NCI-H510A treated with DMSO at 0.1 percent for 48 hours (cell line): ENCODE measurements at places on chromosomes 4 and X.

GRCh38 chr4:80334568-80334967 is 962 bp upstream of the CFAP299 start:
- DNase-seq = no peak

DNA sequence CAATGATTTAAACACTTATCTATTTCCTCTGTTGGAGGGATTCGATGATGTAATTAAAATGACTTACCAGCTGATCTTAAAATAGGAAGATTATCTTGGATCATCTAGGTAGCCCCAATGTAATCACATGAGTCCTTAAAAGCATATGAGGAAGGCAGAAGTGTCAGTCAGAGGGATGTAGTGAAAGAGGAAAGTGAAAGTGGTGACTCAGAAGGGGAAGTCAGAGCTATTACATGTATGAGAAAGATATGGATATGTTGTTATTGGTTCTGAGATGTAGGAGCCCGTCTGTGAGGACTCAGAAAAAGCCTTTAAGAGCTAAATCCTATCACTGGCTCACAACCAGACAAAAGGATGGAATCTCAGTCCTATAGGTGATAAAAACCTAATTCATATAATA is 456.4 kb downstream of the DACH2 start:
- DNase-seq = no peak

DNA sequence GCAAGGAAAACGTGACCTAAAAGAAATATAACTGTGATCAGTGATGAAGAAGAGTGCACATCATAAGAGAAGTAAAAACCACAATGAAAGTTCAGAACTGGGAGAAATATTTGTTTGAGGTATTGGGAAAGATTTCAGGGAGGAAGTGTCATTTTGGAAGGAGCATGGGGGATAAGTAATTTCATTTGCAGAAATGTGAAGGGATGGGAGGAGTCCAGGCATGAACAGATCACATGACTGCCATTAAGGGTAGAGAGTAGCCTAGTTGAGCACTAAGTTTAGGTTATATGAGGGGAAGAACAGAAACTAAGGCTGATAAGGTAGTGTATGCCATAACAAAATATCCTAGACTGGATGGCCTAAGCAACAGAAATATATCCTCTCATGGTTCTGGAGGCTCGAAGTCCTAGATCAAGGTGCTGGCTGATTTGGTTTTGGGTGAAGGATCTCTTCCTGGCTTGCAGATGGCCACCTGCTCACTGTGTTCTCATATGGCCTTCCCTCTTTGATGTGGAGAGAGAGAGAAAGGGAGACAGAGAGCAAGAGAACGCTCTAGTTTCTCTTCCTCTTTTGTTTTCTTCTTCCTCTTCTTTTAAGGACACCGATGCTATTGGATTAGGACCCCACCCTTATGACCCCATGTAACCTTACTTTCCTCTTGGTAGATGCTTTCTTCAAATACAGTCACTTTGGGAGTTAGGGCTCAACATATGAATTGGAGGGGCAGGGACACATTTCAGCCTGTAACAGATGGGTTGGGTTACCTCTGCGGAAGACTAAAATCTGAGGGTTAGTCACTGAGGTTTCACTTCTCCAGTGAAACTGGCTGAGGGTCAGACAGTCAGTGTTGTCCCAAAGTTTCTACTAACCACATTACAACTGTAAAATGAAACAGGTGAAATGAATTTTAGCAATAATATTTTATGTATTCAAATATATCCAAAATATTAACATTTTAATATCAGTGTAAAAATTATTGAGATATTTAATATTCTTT is 77.9 kb downstream of the EGF start:
- DNase-seq = no peak

GRCh38 chr4:110365761-110366160 is 110.2 kb upstream of the ENPEP start:
- DNase-seq = no peak

DNA sequence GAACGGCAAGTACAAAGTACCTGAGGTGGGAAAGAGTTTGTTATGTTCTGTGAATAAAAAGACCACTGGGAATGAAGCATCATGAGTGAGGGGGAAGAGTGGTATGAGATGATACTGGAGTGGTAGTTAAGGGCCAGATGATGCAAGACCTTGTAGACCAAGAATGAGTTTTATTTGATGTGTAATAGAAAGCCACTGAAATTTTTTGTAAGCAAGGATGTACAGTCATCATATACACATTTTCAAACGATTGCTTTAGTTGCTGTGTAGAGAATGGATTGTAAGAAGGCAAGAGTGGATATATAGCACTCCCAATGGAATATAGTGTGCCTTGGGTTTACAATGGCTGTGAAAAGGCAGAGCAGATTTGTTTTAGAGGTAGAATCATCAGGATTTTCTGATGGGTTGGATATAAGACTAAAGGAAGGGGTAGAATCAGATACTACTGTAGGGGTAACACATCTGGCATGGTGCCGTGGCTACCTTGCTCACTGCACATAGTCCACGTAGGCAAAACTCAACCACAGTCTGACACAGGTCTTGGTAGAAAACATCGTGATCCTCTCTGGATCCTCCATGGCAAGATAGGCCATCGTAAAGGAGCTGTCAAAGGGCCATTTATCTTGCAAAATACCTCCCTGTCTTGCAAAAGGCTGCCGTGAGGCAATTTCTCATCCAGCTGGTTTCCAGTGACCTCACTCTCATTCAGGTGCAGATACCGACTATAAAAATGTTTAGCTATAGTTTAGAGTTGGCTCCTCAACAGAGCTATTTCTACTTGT is 14.9 kb downstream of the TIFA start:
- DNase-seq = no peak

GRCh38 chr4:24686866-24687692 is 102.7 kb upstream of the DHX15 start:
- DNase-seq = peak; percentile 1

- no peak for DNase-seq
These were observed 21.9 kb upstream of the CCSER1 start for GRCh38 chr4:90105274-90105673.

DNA sequence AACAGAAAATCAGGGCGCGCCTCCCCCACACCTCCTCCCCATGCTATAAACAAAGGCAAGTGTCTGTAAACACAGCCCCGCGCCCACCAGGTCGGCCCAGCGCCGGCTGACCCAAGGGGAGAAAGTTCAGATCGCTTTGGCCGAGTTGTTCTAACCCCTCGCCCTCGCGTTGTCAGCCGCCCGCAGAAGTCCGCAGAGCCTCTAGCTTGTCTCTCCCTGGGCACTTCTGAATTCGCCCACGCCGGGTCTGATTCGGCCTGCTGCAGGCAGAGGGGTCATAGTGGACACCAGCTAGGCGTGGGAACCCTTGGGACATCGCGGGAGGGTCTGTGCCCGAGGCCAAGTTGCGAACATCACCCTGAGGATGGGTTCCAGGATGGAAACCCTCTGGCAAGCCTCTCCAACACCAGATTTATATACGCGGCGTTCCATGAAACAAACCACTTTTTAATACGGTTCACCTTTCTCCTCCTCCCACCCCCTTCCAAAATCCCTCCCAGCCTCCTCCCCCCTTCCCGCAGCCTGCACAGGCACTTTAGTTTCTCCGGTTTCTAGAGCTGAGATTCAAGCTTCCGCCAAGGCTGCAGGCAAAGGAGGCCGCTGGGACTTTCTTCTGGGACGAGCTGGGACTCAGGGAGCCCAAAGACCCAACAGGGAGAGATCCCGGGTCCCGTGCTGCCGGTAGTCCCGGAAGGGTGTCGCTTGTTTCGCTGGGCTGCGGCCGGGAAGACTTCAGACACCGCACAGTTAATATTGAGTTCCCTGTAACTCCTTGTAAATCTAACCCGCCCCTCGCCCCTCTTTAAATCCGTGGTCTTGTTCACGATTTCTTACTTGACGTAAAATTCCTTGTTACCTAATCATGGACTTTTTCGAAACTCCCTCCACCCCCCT is 4.7 kb downstream of the HAND2 start:
- DNase-seq = no peak

DNA sequence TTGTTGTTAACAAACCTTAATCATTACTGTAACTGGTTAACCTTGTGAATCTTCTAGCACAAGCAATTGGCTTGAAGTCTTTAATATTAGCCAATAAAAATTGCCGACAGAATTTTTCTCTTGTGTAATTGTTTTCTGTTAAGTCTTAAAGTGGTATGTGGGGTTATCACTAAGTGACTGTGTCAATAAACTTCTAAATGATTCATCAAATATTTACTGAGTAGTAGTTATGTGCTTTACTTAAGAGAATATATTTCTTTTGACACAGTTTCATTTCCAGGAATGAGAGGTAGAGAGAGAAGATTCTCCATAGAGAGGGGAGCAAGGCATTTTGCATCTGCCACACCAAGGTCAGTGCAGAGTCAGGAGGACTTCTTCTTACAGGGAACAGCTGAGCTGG is 2361.6 kb upstream of the AGA start:
- DNase-seq = no peak

DNA sequence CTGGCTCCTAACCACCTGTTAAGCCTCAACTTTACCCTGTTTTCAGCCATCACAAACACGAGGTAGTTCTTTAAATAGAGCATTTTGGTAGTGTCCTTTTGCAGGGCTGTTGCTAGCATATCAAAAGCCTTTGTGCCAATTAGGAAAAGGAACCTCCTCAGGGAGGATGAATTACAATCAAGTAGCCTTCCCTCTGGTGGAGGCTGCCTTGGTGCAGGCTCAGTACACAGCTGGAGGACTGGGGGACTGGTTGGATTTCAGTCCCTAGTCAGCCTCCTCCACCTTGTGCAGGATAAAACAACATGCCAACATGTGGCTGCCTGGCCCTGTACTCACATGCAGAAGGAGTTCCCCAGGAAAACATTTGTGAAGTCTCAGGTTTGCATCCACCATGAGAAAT is 53.1 kb downstream of the RASGEF1B start:
- no peak for DNase-seq

DNA sequence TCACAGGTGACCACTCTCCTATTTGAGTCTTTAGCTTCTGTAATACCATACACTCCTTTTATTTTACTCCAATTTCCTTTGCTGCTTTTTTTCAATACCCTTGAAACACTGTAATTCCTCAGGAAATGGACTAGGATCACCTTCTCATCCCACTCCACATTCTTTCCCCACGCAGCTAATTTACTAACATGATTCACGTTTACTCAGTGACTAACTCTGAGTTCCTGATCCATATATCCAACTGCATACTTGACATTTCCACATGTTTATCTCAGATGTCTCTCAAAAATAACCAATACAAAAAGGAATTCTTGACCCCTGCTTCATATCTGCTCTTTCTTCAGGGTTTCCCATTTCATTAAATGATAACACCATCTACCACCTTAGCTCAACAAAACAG is 19.9 kb downstream of the RPS6KA6 start:
- no peak for DNase-seq

DNA sequence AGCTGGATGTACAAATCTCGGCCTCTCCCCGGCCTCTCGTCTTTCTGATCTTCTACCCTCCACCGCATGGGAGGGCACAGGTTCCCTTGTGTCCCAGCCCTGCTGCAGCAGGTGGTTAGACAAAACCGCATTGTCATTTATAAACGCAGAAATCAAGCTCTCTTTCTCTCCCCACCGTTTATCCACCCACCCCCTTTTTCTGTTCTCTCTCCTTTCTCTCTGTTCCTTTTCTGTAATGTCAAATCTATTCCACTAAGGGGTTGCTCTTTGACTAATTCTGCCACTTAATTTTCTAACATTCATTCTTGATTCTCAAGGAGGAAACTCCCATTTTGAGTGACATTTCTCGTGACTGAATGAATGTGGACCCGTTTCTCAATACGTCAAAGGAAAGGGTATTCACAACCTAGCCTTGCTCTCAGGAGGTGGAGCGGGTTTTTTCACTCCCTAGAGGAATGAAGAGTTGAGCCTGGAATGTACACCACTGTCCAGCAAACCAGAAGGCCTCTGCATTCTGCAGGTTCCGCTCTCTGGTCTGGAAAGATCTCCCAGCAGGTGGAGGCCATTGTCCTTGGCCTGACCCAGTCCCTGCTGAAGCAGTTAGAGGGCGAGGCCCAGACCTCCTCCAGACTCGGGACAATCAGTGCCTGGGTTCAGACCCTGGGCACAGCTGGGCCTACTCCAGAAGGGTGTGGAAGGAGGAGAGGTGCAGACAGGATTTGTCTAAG is 70.9 kb upstream of the ENPP6 start:
- no peak for DNase-seq

DNA sequence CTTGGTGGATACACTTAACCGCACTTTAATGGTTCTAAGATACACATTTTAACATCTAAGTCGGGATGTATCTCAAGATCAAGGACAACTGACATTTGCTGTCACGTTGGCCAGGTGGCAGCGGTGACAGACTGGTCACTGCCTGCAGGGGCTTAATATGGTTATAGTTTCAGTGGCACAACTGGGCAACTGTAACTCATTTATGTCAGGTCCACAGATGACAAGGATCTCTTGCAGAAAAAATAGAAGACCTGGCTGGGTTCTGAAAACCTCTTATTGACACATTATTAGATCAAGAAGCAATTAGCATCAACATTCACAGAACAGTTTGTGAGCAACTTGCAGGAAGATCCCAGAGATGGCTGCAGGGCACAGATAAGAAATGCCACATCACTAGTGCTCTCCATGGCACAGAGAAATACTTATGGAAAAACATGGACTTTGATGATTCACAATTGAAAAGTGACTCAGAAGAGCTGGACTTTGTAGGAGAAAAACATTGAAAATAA is 99.6 kb upstream of the SORBS2 start:
- no peak for DNase-seq

DNA sequence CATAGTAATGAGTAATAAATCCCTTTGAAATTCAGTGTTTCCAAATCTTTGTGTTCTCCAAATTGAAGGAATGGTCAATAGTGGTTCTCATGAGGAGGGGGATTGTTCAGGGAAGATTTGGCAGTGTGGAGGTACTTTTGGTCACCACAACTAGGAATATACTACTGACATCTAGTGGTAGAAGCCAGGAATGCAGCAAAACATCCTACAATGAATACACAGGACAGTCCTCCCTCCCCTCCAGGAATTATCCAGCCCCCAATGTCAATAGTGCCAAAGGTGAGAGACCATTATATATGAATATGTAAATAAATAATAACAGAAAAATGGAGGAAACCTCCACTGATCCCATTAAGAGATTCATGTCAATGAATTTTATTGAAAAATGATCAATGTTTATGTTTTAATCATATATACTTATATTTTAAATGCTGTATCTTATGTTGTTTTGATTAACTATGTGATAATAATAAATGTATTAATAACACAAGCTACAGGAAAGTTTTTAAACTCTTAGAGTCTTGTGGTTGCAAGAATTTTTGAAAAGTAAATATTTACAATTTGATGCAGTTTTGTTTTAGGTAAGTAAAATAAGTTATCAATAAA is 14.4 kb upstream of the FAM9A start:
- peak; percentile 35 for DNase-seq

GRCh38 chr4:101855239-101855638 is 64.7 kb downstream of the BANK1 start:
- DNase-seq = no peak

GRCh38 chrX:151816934-151817333 is 82.4 kb downstream of the CNGA2 start:
- DNase-seq = no peak

GRCh38 chr4:105306820-105307219 is 160.1 kb downstream of the TET2 start:
- no peak for DNase-seq

DNA sequence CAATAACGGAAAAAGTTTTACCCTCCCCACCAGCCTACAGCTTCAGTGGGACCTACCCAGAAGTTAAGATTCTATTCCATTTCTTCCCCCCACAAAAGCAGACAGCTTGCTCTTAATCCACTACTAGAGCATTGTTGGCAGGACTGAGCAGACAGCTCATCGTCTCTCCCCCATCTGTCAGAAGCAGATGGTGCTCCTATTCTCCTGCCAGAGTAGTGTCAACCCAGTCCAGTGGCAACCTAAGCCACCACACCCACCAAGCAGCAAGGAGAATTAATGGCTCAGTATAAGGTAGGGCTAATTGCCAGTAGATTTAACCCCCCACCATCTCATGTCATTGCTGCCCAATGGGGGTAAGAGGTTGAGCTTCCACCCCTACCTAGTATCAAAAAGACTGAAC is 62.0 kb downstream of the AWAT2 start:
- no peak for DNase-seq
